AG04449 (cell line): ENCODE measurements at places on chromosomes 4 and X.

GRCh38 chrX:120790118-120790517 lies 85.5 kb downstream of the CT47B1 start:
- no peak for DNase-seq

DNA sequence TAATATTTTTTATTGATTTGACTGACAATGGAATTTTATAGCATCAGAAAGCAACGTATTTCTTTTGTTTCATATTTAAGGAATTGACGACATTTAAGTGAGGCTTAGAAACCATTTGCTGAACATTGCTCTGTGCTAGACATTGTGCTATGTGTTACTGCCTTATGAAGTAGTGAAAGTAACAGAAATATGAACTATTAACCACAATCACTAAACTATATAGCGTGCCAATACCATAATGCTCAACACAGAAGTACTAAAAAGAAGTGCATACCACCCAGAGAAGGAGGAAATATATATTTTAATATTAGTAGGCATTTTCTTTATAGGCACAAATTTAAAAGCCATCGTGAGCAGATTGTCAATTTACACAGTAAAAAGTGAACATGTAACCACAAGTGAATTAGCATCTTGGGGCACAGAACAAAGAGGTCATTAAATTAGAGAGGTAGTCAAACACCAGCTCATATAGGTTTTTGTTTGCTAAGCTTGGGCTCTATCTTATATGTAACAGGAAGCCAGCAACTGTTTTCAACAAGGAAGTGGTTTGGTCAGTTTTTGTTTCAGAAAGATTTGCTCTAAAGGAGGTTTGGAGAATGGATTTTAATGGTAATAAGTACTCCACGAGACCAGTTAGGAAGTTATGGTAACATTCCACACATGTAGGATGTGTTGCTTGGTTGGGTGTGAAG lies 270.7 kb downstream of the GRXCR1 start:
- no peak for DNase-seq

DNA sequence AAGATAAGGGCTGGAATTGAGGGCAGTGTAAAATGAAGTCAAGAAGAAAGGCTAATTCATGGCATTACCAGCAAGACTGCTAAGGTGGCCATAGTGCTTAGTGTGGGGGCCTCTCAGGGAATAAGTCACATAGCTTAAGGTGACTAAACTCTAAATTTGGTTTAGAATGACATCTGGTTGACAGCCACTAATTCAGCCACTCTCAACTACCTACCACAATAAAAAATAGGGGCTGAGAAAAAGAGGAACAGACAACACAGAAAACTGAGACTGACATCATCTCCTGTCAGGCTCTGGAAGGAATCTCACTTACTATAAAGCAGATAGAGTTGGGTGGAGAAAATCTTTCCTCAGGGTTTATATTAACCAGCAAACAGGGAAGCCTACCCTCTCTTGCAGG lies 96.9 kb downstream of the CHRDL1 start:
- no peak for DNase-seq

GRCh38 chr4:126298271-126298670 lies 983.5 kb downstream of the FAT4 start:
- no peak for DNase-seq

GRCh38 chr4:91256043-91256442 lies 1047.7 kb upstream of the GRID2 start:
- no peak for DNase-seq
